Colonic mucosa (tissue), 4 donors: ENCODE measurements at places on chromosomes 7 and 10. TPM values are rescaled to one million over a fixed set of nuclear protein-coding genes. Genes with fewer than 3 reads are reported as not detected.

The MBL2 gene
- total RNA-seq, result 0.17 TPM

The VENTX gene
- total RNA-seq, result 0.24 TPM

The LUC7L2 gene
- 107 TPM for total RNA-seq

The PRPS1L1 gene
- total RNA-seq, result not detected

The SPDYE2 gene
- total RNA-seq, result not detected

The THNSL1 gene
- total RNA-seq, result 4.5 TPM

The ACBD5 gene
- total RNA-seq, result 52.4 TPM

The IMMP2L gene
- total RNA-seq, result 15.4 TPM

The GPC2 gene
- 7.6 TPM for total RNA-seq

GRCh38 chr10:68156373-68157185 is 47.3 kb downstream of the MYPN start:
- DNase-seq, result peak; percentile 71

- DNase-seq, result no peak
These were observed 164.2 kb upstream of the EEPD1 start for GRCh38 chr7:35988818-35989217.

DNA sequence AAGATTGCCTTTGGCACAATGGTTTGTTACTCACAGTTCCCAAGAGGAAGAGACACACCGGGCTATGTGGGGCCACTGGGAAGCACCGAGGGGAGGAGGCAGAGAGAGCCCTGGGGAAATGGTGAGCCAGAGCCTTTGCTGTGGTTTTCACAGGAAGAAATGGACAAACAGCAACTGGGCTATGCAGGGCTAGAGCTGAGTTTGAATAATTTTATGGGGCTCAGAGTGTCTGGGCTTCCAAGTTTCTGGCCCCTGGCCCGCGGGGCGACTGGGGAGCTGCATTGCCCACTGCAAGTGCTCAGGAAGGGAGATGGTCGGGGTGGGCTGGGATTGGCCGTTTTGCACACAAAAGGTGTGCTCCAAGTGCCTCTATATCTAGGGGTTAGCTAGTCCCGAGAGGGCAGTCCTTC is 92.6 kb downstream of the CHST15 start:
- no peak for DNase-seq

- no peak for DNase-seq
These were observed 112.5 kb downstream of the MAD1L1 start for GRCh38 chr7:2120251-2120660.

- no peak for DNase-seq
These were observed 5.3 kb downstream of the CYP3A7 start for GRCh38 chr7:99729486-99730237.

DNA sequence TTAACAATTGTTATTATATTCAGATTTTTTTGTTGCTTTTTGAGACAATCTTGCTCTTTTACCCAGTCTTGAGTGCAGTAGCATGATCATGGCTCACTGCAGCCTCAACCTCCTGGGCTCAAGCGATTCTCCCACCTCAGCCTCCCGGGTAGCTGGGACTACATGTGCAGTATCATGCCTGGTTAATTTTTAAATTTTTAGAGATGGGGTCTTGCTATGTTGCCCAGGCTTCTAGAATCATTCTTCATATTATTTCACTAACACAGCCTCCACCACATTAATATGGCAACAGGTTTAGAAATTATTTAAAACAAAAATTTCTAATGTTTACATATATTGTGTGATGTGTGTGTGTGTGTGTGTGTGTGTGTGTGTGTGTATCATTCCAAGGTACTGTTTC is 1.4 kb upstream of the LAMTOR4 start:
- no peak for DNase-seq

GRCh38 chr7:71479231-71479630 is 347.3 kb downstream of the GALNT17 start:
- DNase-seq, result no peak

DNA sequence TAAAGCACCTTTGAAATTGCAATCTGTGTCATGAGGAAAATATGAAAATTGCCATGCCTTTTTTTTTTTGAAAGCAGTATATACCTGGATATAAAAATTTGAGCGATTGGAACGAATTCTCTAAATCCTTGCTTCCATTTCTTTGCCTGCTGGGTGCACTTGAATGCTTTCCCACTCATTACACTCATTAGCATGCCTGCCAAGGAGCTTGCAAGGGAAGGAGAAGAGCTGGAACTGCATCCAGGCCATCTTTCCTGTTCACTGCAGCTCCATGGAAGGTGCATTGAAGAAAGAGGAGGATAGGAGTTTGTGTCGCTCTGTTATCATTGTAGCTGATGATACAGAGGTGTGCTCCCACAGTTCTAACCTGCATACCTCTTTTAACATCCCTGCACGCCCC is 102.4 kb upstream of the GJD4 start:
- no peak for DNase-seq

GRCh38 chr10:73900064-73900463 is 10.9 kb upstream of the PLAU start:
- DNase-seq, result no peak

DNA sequence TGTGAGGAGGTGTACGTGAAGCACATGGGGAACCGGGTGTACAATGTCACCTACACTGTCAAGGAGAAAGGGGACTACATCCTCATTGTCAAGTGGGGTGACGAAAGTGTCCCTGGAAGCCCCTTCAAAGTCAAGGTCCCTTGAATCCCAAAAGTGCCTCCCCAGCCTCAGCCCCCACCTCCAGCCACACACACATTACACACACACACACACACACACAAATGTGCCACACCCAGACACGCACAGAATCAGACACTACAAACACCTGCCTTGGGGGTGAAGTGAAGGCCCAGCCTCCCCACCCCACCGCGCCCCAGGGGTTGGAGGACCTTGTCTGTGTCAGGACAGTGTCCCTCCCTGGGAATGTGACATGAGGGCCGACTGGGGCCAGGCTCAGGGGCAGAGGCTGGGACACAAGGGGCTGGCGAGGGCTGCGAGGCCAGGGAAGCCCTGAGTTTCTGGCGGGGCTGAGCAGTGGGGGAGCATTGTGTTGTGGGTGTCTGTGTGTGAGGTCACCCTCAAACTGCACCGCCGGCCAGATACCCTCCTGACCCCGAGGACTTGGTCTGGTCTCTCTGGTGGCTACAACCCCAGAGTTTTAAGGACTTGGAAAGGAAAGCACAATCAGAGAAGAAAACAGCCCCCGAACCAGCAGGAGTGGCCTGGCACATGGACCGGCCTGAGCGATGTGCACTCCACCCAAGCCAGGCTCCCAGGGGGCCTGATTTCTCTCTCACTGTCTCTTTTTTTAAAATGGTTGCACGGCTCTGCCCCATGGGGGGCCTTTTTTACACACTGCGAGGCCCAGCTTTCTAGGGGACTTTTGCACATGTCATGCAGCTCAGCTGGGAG is 4.0 kb upstream of the ATP6V1F start:
- no peak for DNase-seq
